Suppressor macrophage (primary cell): ENCODE measurements at places on chromosomes 3 and 15.

- no peak for DNase-seq
Measured at GRCh38 chr15:95377258-95377852, 953.1 kb upstream of the NR2F2 start.

DNA sequence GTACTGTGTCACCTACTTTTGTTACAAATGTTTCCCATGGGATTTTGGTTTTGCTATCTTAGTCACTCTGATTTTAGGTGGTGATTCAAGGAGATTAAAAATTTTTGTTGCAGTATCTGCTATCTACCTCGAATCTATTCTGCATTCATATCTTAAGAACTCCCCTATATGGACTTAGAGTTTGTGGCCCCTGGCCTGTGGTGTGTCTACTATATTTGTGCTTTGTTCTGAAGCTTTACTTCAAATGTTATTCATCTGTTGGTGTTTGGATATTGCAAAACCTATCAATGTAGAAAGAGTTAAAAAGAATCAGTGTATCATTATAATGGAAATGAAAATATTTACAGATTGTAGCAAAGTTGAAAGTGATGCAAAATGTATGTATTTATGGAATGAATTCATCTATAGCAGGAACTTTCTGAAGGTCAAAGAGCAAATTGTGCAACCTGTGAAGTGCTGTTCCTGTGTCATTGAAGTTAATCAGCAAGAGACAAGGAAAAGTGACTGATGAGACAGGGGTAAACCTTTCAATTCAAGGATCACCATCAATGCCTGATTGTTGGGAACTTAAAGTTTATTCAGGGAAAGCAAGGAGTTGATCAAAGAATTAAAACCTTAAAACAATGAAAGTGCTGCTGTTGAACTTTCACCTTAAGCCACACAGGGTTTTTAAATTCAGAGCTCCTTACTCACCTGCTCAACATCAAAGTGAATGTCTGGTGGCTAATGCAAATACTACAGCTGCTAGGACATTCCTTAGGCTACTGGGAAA lies 71.0 kb downstream of the SLMAP start:
- peak; percentile 33 for DNase-seq

DNA sequence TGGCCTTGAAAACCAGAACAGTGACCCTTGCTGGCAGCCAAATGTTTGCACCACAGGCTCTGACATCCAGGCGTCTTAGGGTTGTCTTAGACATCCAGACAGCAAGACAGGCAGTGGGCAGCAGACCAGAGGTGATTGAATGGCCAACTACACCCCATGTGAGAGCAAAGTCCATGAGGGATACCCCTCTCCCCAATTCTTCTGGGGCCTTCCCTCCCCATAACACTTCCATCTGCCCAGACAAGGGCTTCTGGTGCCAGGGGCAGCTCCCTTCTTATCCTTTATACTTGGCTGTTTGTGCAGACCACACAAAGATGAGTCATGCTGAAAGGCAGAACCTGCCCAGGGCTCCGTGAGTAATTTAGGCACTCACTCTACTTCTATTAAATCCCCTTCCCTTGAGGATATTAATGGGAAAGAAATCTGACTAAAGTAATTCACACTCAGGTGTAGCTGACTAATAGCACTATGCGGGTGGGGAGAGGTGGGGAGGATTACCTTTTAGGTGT lies 257.9 kb downstream of the UACA start:
- peak; percentile 49 for DNase-seq

DNA sequence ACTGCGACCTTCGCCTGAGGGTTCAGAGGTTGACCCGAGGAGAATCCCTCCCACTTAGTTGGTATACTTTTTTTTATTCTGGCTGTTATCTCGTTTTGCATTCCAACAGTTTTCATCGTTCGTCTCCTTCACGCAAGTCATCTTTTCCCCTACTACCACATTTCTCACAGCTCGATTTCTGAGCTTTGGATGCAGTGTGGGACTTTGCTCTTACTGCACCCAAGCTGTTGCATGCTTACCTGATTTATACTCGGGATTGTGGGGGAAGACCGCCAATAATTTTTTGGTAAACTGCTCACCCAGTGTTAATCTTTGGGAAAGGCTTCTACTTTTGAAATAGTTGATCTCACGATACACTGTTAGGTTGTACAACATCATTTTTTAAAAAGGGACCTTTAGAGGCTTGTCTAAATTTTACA lies 702 bp downstream of the TBC1D23 start:
- no peak for DNase-seq

- no peak for DNase-seq
Measured at GRCh38 chr3:65877160-65877559, 161.6 kb downstream of the MAGI1 start.

DNA sequence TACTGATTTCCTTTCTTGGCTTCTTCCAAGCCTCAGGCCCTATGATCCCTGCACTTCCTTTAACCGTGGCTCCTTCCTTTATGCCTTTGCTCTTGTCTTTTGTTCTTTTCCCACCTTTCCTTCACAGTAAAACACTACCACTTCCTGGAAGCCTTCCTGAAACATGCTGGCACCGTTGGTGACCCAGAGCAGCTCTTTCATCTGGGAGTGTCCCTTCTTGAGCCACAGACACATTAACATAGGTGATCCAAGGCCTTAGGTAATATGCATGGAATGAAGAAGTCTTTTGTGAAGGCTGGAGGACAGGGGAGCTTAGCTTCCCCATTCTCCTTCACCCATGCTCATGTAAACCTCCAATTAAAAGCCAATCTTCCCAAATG lies 39.4 kb downstream of the AMOTL2 start:
- no peak for DNase-seq

- DNase-seq = no peak
Measured at GRCh38 chr3:9810433-9810770, 340 bp downstream of the TTLL3 start.

DNA sequence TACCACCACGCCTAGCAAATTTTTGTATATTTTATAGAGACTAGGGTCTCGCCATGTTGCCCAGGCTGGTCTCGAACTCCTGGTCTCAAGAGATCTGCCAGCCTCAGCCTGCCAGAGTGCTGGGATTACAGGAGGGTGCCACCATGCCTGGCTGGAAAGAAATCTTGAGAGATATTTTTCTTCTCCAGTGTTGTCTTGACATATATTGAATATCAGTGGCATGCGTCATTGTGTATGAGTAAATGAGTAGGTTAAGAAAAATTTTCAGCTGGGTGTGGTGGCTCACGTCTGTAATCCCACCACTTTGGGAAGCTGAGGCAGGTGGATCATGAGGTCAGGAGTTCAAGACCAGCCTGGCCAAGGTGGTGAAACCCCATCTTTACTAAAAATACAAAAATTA lies 3.5 kb upstream of the PIF1 start:
- DNase-seq = no peak

DNA sequence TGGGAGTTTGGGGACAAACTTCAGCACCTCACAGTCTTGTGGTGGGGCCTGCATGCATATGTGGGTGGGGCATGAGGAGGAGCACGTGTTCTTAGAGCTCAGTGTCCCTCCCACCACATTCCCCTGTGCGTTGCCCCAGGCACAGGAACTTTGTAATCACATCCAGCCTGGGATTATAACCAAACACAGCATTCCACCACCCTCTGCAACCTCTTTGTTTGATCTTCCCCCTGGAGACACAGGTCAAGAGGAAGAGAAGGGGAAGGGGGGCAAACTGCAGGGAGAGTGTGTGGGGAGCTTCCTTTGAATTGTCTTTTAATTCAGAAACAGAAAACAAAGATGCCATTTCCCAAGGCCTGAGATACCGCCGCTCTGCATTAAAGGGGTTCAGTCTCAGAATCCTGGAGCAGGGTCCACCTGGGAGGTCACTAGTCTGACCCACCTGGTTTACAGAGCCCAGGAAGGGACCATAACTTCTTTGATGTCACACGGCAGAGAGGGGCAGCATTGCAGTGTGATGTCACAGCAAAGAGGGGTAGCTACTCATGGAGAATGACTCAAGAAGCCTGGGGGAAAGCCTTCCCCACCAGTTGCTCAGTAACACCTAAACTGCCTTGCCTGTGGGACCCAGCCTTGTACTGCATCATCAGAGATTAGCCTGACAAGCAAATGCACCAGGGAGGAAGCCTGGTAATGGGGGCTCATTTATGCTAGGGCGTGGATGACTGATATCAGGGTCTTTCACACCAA lies 106.3 kb upstream of the RNU6-1 start:
- no peak for DNase-seq

DNA sequence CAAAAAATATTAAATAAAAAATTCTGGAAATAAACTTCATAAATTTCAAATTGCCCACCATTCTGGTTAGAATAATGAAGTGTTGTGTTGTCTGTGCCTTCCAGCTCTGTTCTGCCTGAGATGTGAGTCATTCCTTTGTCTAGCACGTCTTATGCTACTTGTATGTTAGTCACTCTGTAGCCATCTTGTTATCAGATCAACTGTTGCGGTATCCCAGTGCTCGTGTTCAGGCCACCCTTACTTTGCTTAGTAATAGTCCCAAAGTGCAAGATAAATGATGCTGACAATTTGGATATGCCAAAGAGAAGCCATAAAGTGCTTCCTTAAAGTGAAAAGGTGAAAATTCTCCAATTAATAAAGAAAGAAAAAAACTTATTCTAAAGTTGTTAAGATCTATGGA lies 527.5 kb downstream of the NAALADL2 start:
- no peak for DNase-seq

DNA sequence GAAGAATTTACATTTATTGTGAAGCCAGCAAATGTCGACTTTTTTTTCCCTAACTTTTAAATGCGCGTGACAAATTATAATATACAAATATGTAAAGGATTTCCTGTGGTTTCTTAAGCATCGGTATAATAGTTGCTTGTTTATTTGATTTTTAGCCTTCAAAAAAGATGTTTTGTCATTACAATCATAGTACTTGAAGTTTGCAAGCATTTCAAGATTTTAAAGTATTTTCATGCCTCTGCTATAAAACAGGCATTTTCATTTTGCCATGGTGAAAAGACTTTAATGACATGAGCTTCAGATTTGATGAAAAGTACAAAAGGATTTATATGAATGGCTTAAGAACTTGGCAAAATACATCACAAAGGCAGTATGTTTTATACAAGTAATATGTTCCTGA lies 9.4 kb upstream of the P2RY12 start:
- no peak for DNase-seq

DNA sequence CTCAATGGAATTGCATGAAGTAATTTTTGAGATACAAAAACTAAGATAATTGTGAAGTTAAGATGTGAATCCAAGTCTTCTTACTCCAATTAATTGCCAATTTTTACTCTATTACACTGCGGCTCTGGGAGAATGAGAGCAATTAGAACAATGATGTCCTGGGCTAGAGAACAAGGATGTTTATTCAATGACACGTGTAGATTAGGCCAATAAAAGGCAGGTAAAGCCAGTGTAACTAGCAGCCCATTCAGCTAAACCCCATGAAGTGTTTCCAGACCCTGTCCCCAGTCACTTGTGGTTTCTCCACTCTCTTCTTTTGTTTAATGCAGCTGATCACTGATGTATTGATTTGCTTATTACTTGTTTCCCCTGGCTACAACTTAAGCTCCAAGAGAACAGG lies 381.1 kb upstream of the ARHGEF26 start:
- no peak for DNase-seq

GRCh38 chr3:98945101-98945524 lies 43.6 kb upstream of the DCBLD2 start:
- DNase-seq = no peak

DNA sequence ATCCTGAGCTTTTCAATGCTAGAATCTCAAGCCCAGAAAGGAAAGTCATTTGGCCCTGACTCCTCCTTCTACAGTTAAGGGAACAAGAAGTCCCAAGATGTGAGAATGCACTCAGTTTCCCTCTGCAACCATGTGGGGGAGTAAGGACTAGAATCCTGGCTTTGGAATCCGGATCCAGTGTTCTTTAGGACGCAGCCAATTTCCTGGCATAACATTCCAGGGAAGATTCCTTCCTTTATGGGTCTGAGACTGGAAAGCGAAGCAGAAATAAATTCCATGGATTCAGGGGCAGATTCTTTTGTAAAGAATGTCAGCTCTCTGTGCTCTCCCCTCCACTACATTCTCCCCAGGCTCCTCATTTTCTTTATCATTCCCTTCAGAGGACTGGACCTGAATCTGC lies 151.8 kb upstream of the SOX14 start:
- DNase-seq = no peak

DNA sequence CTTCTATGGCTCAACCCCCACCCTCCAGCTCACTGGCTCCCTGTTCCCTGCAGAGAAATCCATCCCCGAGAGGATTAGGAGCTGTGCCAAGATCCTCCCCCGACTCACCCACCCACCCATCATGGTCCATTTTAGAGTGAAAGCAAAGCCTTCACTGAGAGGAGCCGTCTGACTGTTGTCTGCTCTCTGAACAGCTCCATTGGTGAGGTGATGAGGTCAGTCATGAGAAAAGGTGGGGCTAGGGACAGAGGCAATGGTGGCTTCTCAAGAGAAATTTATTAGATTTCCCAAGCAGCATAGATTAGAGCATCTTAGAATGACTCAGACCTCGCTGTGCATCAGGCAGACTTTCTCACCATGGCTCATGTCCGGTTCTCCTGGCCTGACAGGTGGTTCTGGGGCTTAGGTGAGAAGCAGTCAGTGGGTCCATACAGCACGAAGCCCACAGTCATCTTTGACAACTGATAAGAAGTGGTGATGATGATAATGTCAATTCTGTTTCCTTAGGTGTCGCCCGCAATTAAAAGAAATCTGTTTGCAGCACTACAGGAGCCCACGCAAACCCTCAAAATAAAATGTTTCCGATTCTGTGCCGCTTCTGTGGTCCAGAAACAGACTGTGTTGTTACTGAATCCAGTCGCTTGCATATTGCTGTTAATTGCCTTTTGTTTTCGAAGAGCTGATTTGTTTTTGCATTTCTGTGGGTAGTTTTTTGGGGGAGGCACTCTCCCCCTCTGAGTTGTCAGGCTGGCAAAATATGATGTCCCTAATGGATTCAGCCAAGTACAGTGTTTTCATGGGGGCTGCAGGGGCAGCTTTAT lies 24.8 kb upstream of the RHO start:
- no peak for DNase-seq

GRCh38 chr3:15601399-15602145 lies at the start of the genes BTD and HACL1:
BTD (plus strand) TSS chr3:15601745; CDS start chr3:15635440, 33,695 bp downstream.
HACL1 (minus strand) TSS chr3:15601569; CDS start chr3:15601463, 106 bp downstream.
- DNase-seq = peak; percentile 96

- DNase-seq = no peak
Measured at GRCh38 chr3:138326866-138327595, 2.6 kb downstream of the NME9 start.

DNA sequence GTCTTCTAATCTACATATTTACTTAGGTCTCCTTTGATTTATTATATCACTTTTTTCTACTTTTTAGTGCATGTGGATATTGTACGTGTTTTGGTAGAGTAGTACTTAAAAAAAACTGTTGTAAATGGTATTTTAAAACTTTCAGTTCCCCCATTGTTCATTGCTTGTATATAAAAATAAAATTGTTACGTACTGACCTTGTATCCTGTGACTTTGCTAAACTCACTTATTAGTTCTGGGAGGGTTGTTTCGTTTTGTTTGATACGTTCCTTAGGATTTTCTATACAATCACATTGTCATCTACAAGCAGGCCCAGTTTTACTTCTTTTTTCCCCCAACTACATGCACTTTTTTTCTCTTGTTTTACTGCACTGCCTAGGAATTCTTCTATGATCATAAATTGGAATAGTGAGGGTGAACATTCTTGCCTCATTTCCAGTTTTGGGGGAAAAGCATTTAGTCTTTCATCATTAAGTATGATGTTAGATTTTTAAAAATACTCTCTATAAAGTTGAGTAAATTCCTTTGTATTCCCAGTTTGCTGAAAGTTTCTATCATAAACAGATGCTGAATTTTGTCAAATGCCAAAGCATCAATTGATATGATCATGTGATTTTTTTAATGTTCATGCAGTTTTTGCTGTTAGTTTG lies 33.5 kb upstream of the ACKR4 start:
- DNase-seq = no peak

GRCh38 chr3:164024786-164025185 lies 1053.5 kb downstream of the SI start:
- DNase-seq = no peak
